Globus pallidus (tissue), 1 donor: ENCODE measurements at places on chromosomes 5 and 9.
A peak's percentile ranks its signal among the peaks of the same experiment; 100 is the strongest.

- no peak for DNase-seq
Observed at GRCh38 chr5:92761585-92761984, 819.4 kb downstream of the NR2F1-AS1 start.

DNA sequence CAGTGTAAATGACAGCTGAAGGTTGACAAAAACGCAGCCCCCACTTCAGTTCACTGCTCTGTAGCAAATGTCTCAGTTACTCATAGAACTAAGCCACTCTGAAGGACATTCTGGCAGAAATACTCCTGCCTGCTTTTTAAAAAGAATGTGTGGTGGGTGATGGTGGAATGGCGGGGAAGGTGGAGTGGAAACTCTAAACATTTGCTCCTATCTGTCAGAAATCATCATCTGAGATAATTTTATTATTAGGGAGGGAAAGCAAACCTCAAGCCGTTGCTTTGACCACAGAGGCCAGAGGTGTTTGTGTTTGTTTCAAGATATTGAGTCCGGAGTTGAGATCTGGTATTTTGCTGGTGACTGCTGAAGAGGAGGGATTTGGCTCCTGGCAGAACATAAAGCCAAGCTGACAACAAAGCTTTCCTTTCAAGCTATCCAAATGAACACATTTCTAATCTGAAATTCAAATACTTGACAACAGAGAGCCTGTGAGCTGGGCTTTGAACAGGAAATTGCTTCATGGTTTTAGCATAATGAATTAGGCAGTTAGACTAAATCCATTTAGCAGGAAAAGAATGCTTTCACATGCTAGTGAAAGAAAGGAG, 362.7 kb downstream of the CSNK1G3 start:
- peak; percentile 98 for DNase-seq

DNA sequence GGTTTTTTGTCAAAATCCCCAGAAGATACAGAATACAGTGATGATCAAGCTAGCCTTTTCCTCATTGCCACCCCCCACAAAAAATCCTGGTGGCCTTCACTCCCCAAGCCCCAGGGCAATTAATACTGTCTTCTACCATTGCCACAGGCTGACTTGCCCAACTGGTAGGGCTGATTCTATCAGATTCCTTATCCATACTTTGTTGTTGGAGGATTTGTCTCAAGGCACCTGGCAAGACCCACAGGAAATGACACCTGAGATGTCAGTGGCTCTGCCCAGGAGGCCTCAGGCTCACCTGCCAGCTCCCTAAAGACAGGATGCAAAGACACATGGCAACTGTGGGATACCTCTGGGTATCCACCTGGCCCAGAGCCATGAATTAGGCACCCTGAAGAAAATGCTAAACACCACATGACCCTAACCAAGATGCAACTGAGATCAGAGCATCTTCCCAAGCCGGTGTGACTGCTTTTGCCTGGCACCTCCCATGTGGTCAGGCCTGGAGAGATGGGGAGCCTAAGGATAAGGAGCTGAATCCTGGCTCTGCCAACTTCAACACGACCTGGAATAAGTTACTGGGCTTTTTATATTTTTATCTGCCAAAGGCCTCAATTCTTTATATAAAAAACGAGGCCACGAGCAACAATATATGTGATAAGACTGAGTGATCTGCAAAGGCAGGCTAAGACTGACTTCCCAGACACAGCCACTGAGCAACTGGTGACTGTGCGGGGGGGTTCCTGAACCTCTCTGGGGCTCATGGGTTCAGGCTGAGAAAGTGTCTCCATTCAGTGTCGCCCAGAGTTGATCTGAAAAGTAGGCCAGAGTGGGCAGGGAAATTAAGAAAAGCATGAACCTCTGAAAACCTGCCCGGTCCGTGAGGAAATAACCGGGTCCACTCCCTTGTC, 944 bp downstream of the ATOX1 start:
- no peak for DNase-seq

DNA sequence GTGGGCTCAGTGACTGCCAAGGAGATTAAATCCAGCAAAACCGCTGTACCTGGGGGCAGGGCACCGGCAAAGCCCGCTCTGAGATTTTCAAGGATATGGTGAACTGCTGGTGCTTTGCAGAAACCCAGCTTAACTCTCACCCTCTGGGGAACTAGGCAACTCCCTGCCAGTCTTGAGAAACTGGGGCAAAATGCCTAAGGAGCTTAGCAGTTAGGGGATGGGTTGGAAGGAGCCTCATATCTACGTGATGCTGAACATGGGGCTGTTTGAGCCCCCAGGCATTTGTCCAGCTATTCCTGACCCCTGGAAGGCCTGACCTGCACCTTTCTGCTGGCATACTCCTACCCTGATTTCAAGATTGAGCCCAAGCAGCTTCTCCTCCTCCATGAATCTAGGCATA, 108.6 kb upstream of the TBC1D2 start:
- DNase-seq: no peak

GRCh38 chr5:1465117-1465516, 19.9 kb upstream of the SLC6A3 start:
- no peak for DNase-seq

DNA sequence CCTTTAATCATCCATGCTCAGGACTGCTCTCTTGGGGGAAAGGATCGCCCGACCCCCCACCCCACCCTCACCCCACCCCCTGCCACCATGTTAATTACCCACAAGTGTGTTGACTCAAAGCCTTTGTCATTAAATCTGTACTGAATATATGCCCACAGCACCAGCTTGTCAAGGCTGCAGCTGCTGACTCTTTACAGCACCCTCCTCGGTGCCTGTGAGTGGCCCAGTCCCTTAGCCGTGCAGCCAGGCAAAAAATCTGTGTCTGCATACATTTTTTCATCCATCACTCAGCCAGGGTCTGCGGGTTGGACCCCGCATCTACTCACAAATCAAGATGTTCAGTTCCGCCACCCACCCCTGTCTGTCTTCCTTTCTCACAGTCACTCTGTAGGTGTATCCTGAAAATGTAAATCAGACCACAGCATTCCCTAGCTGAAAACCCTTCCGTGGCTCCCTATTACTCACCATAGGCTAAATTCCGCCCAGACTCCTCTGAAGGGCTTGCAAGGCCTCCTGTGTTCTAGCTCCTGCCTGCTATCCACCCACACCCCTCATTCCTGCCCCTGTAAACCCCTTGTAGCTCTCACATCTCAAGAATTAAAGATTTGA, 53.7 kb upstream of the KCNIP1 start:
- no peak for DNase-seq

GRCh38 chr9:90021216-90021906, 416.5 kb downstream of the GADD45G start:
- DNase-seq: no peak

DNA sequence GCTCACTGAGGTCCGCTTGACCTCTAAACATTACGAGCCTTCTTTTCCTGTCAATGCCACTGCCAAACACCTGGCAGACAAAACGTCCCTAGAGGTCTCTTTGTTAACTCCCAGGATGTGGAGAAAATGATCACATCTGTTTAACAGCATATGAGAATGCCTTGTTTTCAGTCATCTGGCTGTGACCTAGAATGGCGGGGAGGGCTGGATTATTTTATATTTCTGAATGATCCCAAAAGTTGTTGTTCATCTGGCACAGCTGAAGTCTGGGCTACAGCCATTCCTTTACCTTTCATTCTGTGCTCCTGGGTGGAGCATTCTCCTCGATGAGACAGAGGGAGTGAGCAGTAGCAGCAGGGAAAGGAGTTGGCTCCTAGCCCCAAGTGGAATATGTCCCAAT, 138.2 kb downstream of the PRDM6 start:
- DNase-seq: no peak

GRCh38 chr9:37625758-37626147, 25.0 kb upstream of the FRMPD1 start:
- no peak for DNase-seq

DNA sequence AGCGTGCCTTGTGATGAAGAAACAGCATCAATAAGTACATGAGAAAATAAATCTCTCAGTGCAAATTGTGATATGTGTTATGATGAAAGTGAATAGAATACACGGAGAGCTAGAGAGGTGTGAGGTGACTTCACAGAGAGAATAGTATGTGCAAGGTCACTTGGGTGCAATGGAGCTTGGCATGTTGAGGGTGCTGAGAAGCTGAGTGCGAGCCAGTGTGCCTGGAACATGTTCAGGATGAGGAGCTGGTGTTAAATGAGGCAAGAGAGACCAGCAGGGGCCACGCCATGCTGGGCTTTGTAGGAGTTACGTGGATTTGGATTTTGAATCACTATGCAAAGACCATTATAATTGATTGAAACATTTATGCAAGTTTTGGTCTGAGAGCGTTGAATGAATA, 12.8 kb upstream of the RPS23 start:
- no peak for DNase-seq

GRCh38 chr5:180643191-180643851, 6.1 kb downstream of the FLT4 start:
- no peak for DNase-seq

DNA sequence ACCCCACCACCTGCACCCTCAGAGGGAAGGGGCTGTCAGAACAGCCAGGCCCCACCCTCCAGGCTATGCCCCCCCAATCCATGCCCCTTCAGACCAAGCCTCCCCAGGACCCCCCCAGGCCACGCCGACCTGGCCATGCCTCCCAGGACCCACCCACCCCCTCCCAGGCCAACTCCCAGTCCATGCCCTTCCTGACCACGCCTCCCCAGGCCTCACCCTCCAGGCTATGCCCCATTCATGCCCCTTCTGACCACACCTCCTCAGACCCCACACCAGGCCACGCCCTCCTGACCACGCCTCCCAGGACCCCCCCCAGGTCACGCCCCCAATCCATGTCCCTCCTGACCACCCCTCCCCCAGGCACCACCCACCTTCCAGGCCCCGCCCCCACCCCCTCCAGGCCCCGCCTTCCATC, 27.6 kb downstream of the TPPP start:
- DNase-seq: no peak

DNA sequence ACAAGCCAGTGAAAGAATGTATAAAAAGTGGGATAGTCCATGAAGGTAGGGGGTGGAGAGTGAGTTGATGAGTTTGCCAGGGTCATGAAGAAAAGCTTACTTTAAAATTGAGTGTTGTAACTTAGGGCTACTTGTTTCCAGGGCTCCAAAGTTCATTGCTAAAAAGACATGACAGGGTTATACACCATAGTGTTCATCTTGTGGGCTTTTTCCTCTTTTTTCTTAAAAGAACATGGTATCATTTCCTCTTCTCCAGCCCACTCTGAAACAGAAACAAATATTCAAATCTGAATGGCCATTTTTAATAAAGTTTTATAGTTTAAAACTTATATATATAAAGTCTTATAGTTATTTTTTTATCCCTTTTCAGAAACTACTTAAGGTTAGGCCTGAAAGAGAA, 115.7 kb upstream of the SMC2 start:
- no peak for DNase-seq

DNA sequence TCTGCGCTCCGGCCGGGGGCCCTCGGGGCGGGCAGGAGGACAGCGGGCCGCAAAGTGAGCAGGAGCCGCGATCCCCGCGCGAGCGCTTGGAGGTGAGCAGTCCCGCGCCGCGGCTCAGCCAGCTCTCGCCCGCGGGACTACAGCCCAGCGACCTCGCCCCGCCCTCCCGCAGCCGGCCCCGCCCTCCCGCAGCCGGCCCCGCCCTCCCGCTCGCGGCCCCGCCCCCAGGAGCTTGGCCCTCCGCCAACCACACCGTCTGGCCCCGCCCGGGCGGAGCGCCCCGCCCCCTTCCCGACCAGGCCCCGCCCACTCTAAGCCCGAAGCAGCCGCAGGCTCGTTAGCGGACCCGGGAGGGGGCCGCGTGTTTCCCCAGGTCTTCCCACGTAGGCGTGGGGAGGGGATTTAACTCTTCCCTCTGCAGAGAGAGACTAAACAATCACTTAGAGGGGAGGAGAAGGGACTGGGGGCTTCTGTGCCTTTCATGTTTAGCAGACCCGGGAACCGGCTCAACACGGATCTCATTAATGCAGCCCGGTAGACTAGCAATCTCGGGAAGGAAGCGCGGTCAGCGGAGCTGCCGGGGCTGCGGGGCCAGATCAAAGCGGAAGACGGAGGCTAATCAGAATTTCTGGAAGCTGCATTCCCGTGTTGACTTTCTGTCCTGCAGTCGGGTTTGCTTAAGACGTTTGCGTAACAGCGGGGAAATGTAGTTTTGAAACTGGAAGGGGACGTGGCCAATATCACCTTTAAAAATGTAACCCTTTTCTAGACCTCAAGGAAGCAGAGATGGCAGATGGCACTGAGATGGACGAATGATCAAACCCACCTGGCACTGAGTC, at the start of gene MYO10:
TSS of gene MYO10 (minus strand) at position 139 of the 839 bp plus-strand sequence. CDS start 480 bp downstream, outside the sequence.
- peak; percentile 33 for DNase-seq

GRCh38 chr5:134540747-134541733, 15.6 kb downstream of the JADE2 start:
- DNase-seq: no peak

GRCh38 chr5:3612591-3613042, 17.0 kb downstream of the IRX1 start:
- DNase-seq: no peak

- no peak for DNase-seq
Observed at GRCh38 chr9:4114569-4115505, 185.0 kb downstream of the GLIS3 start.

DNA sequence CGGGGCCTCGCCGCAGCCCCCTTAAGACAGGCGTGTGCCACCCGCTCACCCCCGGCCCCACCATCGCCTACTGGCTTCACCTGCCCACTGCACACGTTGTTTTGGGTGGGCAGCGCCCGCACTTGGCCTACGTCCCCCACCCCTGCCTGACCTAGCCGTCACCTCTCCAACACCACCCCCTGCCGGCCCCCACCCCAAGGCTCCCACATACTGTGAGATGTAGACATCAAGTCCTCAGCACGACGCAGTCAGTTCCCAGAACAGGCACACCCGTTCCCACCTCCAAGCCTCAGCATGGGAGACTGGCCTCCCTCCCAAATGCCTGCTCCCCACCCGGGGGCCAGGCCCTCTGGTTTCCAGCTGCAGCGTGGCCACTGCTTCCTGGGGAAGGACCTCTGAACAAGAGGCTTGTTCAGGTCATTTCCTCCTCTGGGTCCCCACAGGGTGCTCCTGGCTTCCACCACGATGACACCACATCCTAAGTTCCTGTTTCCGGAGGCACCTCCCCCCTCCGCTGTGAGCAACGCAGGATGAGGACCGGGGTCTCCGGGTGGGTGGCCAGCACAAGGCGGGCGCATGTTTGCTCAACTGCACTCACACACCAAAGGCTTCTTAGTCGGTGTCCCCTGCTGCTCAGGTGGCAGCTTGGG, 11.3 kb downstream of the DBN1 start:
- DNase-seq: no peak

DNA sequence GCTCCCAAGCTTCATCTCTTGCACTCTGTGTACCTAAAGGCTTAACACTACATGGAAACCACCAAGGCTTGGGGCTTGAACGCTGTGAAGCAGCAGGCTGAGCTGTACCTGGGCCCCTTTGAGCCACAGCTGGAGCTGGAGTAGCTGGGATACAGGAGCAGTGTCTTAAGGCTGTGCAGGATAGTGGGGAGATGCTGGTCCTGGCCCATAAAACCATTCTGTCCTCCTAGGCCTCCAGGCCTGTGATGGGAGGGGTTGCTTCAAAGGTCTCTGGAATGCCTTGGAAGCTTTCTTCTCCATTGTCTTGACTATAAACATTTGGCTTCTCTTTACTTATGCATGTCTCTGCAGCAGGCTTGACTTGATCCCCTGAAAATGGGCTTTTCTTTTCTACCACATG, 42.3 kb upstream of the DAPK1 start:
- DNase-seq: no peak

GRCh38 chr5:109589986-109590385, 99.7 kb upstream of the MAN2A1 start:
- DNase-seq: no peak

GRCh38 chr5:72234265-72234700, 85.8 kb downstream of the MRPS27 start:
- DNase-seq: no peak

- DNase-seq: no peak
Observed at GRCh38 chr9:10341057-10341456, 271.7 kb downstream of the PTPRD start.
